A549 treated with Mapracorat at 1 μM for 4 hours (cell line): ENCODE measurements at places on chromosomes 4 and X. TPM values are rescaled to one million over a fixed set of nuclear protein-coding genes. Genes with fewer than 3 reads are reported as not detected.

Gene MAGEA12
- total RNA-seq, result 0.11 to 0.26 TPM (median 0.15 TPM) in 5 replicates

Gene TMSB15A
- 0.60 to 1.2 TPM (median 0.89 TPM) in 5 replicates for total RNA-seq

Gene NDNF
- not detected in 5 replicates for total RNA-seq

Gene RTL9
- 0.09 to 0.13 TPM (median 0.11 TPM) in 5 replicates for total RNA-seq

Gene PNMA6A
- 3.7 to 5.5 TPM (median 5.0 TPM) in 5 replicates for total RNA-seq

Gene FRG2
- total RNA-seq, result not detected in 5 replicates

Gene ERCC6L
- total RNA-seq, result 10.5 to 12.7 TPM (median 12.1 TPM) in 5 replicates

Gene PCDH18
- not detected in 5 replicates for total RNA-seq

Gene USP26
- not detected in 5 replicates for total RNA-seq

Gene GRIA3
- not detected in 5 replicates for total RNA-seq

Gene SMIM31
- total RNA-seq, result 0.06 to 0.15 TPM in 2 of 5 replicates, not detected in the others

Gene FRMD7
- total RNA-seq, result not detected in 5 replicates

Gene LINC00632
- 1.2 to 2.0 TPM (median 1.5 TPM) in 5 replicates for total RNA-seq

Gene VMA21
- 18.3 to 29.1 TPM (median 28.6 TPM) in 5 replicates for total RNA-seq

Gene TEX11
- not detected in 5 replicates for total RNA-seq

Gene NXF2
- not detected in 5 replicates for total RNA-seq

Gene AMTN
- not detected in 5 replicates for total RNA-seq

Gene FDCSP
- not detected in 5 replicates for total RNA-seq

Gene NAP1L3
- total RNA-seq, result 0.26 to 0.64 TPM (median 0.31 TPM) in 5 replicates

Gene ELOVL6
- 15.1 to 23.0 TPM (median 17.6 TPM) in 5 replicates for total RNA-seq

Gene SYNPO2
- total RNA-seq, result 0.72 to 1.0 TPM (median 0.92 TPM) in 5 replicates

Gene GABRG1
- total RNA-seq, result not detected in 5 replicates

Gene INTS6L
- total RNA-seq, result 0.03 to 0.30 TPM (median 0.13 TPM) in 5 replicates

Gene ASB12
- 0.12 TPM in 1 of 5 replicates, not detected in the others for total RNA-seq

Gene CSAG2
- total RNA-seq, result not detected in 5 replicates

Gene MUC7
- total RNA-seq, result not detected in 5 replicates

Gene RTL5
- 2.1 to 2.4 TPM (median 2.3 TPM) in 5 replicates for total RNA-seq

Gene PPEF2
- not detected in 5 replicates for total RNA-seq

Gene HERC5
- total RNA-seq, result 3.6 to 4.4 TPM (median 3.9 TPM) in 5 replicates
